ENCODE measurements at places on chromosomes 16 and 17.
A peak's percentile ranks its signal among the peaks of the same experiment; 100 is the strongest.

GRCh38 chr17:17034496-17035075, 7.7 kb upstream of the MPRIP start:
- no peak for DNase-seq

DNA sequence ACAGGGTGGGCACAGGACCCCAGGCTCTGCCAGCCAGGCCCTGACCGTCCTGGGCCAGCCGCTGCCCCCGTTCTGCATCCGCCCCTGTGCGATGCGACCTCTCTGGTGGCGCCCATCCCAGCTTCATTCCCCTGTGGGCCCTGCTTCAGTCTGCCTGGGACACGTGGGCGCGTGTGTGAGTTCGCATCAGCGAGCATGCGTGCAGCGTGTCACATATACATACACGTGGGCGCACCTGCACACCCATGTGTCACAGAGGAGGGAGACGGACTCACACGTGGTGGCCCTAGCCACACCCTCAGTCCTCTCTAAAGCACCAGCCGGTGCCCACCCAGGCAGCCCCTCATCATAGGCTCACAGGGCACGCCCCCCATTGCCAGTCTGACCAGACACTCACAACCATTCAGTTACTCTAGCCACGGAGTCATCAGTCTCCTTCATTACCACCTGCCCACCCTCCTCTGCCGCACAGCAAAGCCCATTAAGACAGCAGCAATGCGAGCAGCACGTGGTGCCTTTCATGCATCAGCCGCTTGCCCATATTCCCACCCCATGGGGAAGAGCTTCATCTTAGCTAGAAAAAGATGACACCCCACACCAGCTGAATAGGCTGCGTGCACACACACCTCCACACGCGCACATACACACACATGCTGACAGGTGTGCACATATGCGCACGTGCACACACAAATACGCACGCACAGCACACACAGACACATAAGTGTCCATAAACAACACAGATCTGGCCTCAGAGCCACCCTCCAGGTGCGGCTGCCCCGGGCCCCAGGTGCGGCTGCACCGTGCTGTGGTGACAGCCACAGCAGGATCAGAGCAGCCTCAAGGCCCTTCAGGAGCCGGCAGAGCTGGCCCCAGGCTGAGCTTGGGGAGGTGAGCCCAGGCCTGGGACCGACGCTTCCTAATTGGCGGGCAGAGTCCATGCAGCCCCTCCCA, 9.5 kb upstream of the CDH15 start:
- DNase-seq: no peak

DNA sequence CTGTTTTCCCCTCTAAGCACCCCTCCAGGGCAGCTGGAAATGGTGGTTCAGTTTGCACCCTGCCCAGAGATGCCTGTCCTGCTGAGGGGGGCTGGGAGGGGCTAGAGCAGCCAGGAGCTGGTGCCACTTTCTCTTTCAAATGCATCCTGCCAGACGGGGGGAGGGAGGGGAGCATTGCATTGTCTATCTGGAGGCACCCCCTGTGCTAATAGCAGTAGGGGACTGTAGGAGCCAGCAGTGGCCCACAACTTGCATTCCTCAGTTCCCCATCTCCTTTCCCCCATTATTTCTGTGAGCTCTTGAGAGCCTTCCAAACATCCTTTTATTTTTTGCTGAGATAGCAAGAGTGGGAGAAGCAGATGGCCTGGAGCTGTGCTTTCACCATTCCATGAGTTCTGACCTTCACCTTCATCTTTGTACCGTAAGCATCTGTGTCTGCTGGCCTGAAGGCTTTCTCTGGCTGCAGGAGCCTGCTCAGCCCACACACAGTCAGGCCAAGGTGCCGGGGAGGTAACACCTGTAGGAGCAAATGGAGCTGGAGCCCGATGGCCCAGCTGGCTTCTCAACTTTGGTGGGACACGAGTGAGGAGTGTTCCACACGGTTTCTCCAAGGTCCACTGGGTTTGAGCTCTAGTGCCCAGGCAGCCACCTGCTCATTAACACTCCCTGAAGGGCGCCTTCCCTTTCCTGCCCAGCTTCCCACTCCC, 5.2 kb downstream of the WFDC1 start:
- no peak for DNase-seq

DNA sequence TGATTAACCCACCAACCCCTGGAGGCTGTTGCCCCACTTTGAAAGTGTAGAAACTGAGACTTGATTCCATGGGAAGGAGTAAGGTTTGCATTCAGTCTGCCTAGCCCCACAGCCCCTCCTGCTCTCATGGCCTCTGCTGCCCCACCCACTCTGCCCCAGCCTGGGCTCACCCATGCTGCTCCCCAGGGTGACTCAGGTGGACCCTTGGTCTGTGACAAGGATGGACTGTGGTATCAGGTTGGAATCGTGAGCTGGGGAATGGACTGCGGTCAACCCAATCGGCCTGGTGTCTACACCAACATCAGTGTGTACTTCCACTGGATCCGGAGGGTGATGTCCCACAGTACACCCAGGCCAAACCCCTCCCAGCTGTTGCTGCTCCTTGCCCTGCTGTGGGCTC, 6.5 kb downstream of the PRSS41 start:
- DNase-seq: no peak

GRCh38 chr17:77572065-77572601, 386.4 kb upstream of the TNRC6C start:
- no peak for DNase-seq

DNA sequence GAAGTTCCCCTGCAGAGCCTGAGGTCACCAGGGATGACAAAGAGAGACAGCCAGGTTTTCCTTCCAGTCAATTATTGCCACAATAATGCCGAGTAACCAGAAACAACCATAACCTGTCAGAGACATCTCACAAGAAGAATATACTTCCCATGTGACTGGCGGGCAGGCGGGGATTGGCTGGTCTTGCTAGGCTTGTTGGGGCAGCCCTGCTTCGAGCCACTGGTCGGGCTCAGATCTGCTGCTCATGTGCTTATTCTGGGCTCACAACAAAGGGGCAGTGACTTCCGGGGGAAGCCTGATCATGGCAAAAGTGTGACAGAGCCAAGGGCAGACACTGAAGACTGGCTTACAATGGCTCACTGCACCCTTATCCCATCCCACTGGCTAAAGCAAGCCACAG, 48.1 kb upstream of the IRX6 start:
- DNase-seq: no peak

DNA sequence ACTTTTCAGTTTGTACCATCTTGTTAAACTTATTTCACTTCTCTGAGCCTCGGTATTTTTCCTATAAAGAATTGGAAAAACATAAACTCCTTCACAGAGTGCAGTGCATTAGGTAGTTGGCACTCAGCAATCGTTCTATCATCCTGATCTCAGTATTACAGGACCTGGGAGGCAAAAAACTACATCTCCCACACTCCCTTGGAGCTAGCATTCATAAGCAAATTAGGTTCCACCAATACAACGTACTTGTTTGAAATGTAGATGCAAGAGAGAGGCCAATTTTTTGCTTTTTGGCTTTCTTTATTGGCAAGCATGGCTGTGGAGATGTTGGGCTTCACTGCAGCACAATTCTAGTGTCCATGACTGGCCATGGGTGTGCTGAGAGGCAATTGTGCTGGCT, 285.2 kb downstream of the CA10 start:
- DNase-seq: no peak

DNA sequence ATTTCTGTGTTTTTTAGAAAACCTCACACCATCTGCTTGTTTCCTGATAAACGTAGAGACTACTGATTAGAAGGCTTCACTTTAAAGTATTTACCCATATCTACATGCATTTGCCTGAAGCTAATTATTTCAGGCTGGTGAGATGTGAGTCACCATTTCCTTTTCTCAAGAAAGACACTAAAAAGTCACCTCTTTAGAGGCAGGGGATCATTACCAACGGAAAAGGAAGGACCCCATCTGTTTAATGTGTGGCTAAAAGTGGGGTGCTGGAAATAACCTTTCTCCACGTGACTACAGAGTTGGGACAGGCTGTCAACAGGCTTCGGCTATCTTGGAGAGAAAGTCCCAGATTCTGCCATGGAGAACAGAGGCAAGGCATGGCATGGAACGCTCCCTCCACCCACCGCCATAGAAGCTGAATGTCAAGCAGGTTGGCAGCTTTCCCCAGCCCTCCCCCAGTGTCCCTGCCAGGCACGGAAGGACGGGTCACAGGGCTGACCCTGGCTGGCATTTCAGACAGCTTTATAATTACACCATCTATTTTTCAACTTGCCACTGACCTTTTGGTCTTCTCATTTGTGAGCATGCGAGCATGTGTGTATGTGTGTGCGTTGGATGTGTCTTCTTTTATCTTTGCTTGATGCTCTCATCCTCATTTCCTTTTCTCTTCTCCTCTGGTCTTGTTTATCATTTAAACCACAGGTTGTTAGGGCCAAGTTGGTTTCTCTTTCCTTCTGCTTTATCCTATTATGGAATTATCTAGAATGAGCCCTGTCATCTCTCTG, 157.0 kb downstream of the CPPED1 start:
- no peak for DNase-seq

DNA sequence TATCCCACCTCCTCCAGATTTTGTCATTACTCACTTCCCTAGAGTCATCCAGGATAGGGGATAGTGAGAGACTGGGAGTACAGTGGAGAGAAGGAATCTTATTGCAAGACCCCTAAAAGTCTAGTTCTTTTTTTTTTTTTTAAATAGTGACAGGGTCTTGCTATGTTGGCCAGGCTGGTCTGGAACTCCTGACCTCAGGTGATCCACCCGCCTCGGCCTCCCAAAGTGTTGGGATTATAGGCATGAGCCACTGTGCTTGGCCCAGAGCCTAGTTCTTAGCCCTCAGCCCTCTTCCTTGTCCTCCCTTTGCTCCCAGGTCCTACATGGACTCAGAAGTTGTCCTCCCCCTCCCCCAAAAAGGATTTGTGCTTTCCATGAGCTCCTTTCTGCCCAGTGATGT, 2.7 kb upstream of the CHRNB1 start:
- no peak for DNase-seq

GRCh38 chr17:841313-841712, 59.2 kb downstream of the MRM3 start:
- no peak for DNase-seq

DNA sequence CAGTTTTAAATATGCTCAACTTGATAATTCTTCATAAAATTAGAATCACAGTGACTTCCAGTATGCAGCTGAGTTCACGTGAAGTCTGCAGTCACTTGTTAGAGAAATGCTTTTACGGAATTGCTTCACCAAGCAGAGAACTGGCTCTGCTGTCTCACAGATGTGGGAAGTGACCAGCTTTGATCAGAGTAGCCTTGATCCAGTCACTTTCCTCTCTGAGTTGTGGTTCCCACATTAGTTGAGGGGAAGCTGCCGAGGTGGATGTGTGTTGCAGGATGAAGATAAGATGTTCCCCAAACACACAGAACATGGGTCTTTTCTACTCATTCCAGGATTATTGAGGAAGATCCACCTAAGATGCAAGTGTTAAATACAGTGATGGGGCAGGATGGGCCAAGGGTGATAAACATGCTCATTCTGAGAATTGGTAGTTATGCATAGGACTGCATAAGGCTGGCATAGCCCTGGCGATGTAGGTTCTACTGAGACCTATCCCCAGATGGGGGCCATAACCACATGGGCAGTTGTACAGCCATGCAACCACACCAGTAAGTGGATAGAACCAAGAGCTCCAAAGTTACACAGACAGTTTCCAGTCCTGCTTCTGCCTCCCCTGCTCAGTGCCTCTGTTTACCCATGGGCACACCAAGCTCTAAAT, 168.9 kb upstream of the MAF start:
- no peak for DNase-seq

DNA sequence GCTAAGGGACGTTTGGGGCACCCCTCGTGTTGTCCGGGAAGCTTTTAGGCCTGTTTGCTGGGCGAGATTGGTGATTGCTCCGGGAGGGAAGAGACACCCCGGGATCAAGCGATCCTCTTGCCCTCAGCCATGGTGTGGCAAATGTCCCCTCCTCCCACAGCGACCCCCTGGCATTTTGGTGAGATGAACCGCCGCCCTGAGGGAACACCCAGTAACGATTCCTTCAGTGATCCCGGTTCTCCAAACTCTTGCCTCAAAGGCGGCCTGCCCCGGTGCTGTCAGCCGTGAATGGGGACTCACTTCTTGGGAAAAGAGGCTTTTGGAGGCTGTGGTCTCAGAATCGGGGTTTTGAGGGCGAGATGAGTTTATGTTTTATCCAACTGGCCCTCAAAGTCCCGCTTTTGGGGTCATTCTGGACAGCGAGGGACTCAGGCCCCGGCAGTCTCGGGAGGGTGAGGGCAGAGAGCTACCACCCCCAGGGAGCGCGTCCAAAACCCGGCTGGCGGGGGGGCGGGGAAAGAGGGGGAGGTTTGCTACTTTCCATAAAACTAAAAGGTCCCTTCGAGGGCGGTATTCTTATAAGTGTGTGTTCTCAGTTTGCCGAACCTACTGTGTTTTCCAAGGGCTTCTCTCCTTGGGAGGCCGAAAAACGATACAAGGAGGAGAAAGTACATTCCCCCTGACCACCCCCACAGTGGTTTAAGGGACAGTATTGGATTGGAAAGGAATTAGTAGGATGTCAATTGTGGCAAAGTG, 232.7 kb downstream of the MRTFB start:
- DNase-seq: no peak

GRCh38 chr16:3007059-3007956, 5.4 kb upstream of the CLDN9 start:
- no peak for DNase-seq

- DNase-seq: no peak
Observed at GRCh38 chr16:50889746-50890145, 147.9 kb downstream of the CYLD start.

GRCh38 chr17:64024781-64025731, 4.6 kb upstream of the ICAM2 start:
- no peak for DNase-seq

GRCh38 chr16:71903608-71904007, 8.3 kb downstream of the IST1 start:
- DNase-seq: no peak

- no peak for DNase-seq
Observed at GRCh38 chr17:80485846-80486245, 9.4 kb upstream of the NPTX1 start.

- DNase-seq: no peak
Observed at GRCh38 chr16:61763013-61763412, 273.2 kb downstream of the CDH8 start.

DNA sequence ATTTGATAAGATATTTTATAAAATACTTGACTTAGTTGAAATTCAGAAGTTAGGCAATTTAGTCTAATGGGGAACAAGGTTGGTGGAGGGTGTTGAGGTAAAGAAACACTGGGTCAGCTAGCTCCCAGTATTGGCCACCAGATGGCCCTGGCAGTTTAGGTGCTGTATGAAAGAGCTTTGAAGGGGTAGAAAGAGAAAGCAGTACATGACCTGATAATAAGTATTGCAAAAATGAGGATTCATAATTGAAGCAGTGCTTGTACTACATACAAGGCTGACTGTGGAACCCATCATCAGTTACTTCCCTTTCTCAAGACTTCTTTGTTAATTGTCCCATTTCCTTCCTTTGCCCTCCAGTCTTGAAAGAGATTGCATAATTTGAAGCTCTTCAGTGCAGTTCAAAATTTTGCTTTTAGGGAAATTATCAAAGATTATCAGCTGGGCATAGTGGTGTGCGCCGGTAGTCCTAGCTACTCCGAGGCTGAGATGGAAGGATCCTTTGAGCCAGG, 29.4 kb downstream of the TANC2 start:
- DNase-seq: no peak

- DNase-seq: no peak
Observed at GRCh38 chr17:12644623-12645022, 21.1 kb upstream of the MYOCD start.

- no peak for DNase-seq
Observed at GRCh38 chr16:13168091-13168572, 266.7 kb downstream of the SHISA9 start.

GRCh38 chr16:2531696-2532493, 687 bp upstream of the CEMP1 start:
- peak; percentile 96 for DNase-seq

Data from GM18507 (cell line).